ENCODE measurements at places on chromosomes 12 and 14.
A peak's percentile ranks its signal among the peaks of the same experiment; 100 is the strongest.

GRCh38 chr12:29622251-29622650 lies 124.8 kb upstream of the OVCH1 start:
- DNase-seq = no peak

DNA sequence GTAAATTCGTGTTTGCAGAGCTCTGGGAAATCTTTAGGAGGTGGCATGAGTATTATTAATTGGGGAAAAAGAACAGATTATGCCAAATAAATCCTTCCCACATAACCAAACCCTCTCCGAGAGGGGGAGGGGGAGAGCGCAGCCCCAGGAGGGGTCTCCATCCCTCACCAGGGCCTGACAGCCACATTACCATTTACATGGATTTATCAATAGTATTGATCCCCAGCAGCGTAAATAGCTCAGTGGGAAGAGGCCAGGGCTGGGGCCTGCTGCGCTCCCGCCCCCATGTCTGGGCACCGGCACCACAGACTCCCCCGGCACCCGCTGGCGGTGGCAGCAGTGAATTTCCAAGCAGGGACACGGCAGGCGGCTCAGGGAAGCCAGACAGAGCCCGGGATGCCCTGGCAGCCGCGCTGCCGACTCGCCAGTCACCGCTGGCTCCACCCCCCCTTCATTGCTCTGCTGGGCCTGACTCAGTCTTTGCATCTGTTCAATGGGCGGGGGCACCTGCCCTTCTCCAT lies 2.4 kb downstream of the NCOR2 start:
- DNase-seq = no peak

GRCh38 chr14:24692382-24693352 lies 58.7 kb upstream of the GZMB start:
- DNase-seq = no peak

GRCh38 chr14:90354551-90355298 lies 23.0 kb upstream of the NRDE2 start:
- no peak for DNase-seq

- no peak for DNase-seq
Measured at GRCh38 chr12:85422762-85423161, 142.7 kb downstream of the ALX1 start.

- DNase-seq = peak; percentile 27
Measured at GRCh38 chr12:59597385-59597781, 1.6 kb downstream of the SLC16A7 start.

GRCh38 chr14:104229534-104230055 lies 91.2 kb downstream of the KIF26A start:
- DNase-seq = no peak

- no peak for DNase-seq
Measured at GRCh38 chr12:98591209-98591608, 2.3 kb upstream of the SLC25A3 start.

DNA sequence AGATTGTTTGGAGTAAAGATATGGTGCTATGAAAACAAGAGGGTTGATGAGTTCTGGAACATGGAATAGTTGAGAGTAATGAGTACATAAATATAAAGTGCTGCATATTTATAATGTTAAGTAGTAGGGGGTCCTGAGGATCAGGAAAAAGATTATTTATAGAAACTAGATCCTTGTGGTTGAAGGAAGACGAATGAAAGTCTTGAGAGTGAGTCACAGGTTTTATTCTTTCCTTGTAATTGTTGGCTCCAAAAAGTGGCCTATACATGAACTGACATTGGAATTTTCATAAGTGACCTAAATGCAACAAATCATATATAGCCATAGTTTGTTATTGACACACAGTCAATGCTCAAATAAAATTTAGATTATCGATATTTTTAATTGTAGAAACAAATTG lies 440.4 kb upstream of the PRICKLE1 start:
- DNase-seq = no peak

GRCh38 chr14:59582845-59583509 lies 6.4 kb upstream of the CCDC175 start:
- DNase-seq = no peak

DNA sequence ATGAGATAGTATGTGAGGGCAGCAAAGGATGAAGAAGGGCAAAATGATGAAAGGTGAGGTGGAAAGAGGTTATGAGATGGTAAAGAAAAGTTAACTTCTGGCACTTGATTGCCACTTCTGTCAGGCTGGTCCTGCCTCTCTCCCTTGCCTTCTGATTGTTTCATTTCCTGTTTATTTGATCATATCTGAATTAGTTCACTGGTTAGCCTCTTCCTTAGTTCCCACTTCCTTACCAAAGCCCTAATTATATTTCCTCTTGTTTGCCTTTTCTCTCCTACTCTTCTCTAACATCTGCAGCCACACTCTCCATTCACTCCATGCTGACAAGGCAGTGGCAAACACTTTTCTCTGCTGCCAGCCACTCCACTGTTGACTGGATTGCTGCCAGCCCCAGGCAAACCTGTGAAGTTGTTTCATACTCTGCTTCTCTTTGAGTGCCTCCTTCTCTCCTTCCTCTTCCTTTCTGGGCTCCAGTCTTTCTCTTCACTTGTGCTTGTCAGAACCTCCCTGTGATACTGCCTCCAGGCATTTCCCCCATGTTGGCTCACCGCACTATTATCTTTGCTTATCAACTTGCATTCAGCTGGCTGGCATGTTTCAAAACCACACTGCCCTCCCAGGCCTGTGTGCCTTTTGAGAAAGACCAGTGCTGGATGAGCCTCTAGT lies 8.1 kb downstream of the PNP start:
- DNase-seq = no peak

DNA sequence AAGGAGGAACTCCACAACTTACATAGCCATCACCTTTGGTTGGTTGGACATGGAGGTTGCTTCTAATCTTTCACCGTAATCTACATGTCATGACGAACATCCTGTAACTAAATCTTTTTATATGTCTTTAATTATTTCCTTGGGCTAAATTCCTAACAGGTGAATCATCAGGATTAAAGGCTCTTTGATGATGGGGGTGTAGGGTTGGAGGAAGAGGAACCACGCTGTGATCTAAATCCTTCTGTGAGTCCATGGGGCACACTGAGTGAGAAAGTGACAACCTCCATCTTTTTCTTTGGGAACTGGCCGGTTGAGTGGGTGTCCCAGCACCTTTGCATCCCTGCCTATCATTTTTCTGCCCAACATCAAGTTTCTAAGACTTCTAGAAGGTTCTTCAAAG lies 31.1 kb upstream of the MAP1LC3B2 start:
- DNase-seq = no peak

- no peak for DNase-seq
Measured at GRCh38 chr12:26896913-26897312, 40.9 kb downstream of the INTS13 start.

DNA sequence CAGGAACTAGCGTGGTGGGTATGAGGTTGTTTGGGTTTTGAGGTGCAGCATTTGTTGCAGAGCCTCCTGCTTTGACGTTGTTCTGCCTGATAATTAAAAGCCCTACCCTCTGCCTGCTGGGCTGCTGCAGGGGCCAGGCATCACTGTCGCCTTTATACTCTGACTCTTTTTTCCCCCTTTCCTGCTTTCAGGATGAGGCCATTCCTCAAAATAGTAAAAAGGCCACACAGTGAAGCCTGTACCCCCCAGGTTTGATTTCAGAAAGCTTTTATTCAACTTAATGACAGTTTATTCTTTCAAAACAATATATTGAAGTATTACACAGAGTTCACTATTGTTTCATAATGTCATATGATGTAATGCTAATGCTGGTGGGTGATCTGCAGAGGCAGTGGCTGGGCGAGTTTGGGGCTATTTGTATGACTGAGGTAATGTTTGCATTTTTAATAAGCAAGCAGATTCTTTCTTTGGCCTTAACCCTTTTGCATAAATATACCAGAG lies 9.1 kb downstream of the BORCS5 start:
- no peak for DNase-seq

DNA sequence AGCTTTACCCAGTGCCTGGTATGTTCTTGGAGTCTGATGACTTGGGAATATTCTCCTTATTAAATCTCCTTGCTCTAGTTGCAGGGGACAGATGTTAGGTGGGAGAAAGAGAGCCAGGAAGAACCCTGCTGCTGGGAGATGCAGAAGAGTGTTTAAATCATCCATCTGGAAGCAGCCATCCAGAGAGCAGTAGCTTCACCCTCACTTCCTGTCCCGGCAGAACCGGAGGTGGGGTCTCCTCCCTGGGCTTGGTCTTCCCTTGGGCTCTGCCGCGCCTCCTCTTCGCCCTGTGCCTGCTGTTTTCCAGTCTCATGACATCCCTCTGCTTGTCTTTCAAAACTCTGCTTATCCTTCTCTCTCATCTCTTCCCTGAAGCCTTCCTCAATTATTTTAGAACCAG lies 15.5 kb downstream of the B4GALNT3 start:
- DNase-seq = no peak

GRCh38 chr12:129941618-129942017 lies 37.8 kb upstream of the TMEM132D start:
- no peak for DNase-seq

DNA sequence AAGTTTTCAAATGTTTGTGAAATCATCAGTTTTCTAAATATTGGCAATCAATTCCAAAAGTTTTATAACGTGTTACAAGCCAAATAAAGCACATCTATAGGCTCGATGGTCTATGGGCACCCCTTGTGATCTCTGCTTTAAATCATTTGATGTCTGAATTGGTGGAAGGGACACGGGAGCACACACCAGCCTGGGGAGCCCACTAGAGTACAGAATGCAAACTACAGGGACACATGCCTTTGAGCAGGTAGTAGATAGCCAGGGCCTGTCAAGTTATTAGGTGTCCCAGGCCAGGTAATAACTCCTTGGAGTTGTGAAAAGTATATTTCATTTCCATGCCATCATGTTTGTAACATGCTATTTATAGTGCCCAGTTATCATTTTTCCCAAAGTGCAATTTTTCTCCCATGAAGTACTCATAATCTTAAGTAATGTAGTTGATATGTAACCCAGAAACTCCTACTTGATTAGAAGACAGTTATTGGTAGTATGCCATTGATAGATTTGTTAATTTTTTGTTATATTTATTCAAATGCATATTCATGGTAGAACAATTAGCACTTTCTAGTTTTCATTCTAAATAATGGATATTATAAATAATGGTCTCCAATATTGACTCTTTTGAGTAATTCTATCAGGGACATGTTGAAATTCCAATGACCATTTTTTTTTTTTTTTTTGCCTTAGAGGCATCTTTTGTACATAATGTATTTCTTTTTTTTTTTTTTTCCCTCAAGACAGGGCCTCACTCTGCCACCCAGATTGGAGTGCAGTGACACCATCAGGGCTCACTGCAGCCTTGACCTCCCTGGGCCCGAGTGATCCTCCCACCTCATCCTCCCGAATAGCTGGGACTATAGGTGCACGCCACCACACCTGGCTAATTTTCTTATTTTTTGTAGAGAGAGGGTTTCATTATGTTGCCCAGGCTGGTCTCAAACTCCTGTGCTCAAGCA lies 96.9 kb upstream of the FGD4 start:
- DNase-seq = no peak

GRCh38 chr14:69956970-69957369 lies 77.8 kb downstream of the SMOC1 start:
- no peak for DNase-seq

DNA sequence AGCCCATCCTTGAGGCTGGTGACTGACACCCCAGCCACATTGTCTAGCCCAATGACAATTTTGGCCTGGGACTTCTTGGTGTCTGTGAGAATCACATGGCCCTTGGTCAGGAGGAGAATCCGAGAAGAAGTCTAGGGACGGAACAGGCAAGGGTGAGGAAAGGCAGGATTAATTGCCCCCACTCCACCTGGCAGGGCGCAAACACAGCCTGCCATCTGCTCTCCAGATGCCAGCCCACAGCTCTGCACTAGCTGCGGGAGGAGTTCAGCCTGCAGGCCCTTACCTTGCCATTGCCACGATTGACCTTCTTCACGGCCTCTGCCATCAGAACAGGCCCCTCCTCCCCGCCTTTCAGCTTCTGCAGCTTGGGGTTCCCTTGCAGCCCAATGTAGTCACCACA lies 13.1 kb upstream of the TAC3 start:
- DNase-seq = no peak

- no peak for DNase-seq
Measured at GRCh38 chr14:68421116-68421515, 371.8 kb downstream of the ZFP36L1 start.

DNA sequence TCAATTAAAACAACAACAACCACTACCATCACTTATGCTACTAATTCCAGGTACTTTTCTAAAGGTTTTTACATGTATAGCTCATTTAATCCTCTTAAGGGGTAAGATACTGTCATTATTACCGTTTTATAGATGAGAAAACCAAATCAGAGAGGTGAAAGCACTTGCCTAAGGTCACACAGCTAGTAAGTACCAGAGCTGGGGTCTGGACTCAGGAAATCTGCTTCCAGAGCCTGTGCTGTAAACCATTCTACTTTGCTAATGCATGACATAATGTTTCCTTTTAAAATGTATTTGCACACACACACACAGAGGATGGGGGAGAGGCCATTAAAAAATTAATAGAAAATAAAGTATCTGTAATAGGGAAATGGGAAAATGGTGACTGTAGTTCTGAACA lies 113.4 kb downstream of the PTPN11 start:
- DNase-seq = no peak

DNA sequence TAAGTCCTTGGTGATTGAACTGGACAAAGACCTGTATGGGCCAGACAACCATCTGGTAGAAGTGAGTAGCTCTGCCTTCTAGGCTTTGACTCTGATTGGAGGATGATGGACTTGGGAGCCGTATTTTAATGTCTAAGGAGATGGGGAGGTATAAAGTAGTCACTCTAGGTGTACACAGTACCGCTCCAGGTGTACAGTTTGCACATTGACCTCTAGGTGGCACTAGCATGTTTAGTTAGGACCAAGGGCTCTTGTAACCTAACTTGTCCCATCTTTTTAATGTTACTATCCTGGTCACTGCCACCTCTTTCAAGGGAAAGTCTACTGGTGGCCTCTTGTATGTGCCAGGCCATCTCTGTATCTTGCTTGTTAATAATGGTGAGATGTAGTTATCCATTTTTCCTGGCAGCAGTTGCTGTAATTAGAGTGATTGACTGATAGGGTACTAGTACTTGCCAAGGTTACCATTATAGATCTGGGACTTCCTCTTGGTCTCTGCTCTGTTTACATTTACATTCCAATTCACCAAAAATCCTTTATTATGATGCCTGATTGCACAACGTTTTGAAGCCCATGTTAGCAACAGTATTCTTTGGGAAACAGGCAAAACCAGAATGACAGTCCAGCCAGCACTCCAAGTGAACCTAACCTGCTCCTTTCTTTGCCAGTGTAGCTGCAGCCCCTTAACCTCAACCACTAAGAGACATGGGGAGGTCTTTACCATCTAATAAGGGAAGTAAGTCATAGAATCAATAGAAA lies 3.6 kb downstream of the SMARCD1 start:
- no peak for DNase-seq

DNA sequence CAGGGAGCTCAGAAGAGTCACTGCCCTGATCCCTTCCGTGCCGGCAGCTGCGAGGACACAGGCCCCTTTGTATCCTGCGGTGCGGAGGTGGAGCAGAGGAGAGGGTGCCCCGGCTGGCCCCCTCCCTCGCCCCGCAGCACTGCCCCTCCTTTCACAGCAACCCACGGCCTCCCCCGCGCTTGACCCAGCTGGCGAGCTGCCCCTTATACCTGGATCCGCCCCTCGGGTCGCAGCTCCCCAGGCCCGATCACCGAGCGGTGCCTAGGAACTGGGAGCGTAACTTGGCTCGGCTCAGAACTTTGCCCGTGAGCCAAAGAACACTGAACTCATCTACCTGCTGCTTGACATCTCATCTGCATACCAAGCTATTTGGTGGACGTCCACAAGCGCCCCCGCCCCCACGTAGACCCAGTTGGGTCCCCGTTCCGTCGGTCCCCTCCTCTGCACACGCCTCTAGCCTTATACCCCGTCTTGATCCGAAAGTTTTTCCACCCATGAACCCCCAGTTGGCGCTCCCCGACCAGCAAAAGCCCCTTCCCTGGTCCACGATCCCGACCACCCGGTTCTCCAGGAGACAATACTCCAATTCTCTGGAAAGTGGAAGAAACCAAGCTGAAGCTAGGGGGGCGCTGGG lies 697 bp upstream of the DNAJC14 start:
- no peak for DNase-seq

Measured in stimulated activated CD8-positive, alpha-beta memory T cell treated with anti-CD3 and anti-CD28 coated beads, Interleukin-7, amount 100 ng/mL, for 1 hour (primary cell).